Karpas-422 (cell line): ENCODE measurements at places on chromosomes 6 and 20. TPM values are rescaled to one million over a fixed set of nuclear protein-coding genes. Genes with fewer than 3 reads are reported as not detected.
A peak's percentile ranks its signal among the peaks of the same experiment; 100 is the strongest.

DNA sequence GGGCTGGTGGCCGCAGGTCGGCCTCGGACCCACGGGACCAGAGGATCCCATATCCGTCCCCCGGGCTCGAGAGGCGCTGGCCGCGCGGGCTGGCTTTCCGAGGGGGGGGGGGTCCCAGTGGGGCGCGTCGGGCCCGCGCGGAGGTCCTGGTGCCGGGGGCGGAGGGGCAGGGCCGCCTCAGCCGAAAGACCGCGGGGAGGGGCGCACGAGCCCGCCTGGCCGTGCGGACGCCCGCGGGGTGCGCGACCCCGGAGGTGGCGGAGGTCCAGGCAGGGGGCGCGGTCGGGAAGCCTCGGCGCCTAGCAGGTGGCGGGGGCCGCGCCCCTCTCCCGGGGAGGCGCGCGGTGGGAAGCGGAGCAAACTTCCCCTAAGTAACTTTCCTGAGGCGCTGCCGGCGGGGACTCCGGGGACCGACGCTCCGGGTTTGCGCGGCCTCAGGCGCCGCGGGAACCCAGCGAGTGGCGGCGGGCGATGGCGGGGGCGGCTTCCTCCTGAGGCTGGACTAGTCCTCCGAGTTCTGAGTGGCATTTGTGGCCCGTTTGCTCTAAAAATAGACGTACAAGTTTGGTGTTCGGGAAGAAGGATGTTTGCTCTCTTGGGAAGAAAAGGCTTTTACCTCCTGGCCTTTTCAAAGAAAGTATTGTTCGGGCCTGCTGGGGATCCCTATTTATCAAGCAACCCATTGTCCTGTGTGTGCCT is 26.5 kb upstream of the BTBD3 start:
- no peak for DNase-seq

DNA sequence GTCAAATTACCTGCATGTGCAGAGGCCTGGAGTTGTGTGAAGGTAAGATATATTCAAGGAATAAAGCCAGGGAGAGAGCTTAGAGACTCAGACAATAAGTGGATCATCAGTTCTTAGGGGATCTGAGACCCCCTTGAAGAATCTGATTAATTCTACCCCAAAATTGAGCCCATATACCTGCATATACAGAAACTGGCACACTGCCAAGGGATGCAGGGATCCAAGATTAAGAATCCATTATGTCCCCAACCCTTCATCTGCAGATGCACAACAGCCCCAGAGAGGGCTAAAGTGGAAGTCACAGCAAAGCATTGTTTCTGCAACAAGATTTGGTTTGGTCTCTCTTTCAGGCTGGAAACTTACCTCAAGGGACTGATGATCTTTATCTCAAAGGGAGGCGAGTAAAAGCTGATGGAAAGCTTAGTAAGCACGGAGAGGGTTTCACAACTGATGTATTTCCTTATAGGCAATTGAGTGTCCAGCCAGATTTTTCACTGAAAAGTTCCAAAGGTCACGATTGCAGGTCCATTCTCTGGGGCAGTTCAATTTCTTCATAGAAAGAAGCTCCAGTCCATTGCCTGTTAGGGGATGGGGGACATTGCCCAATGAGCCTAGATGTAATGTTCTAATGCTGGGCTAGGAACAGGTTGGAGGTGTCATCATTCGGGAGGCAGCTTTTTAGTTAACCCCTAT is 20.9 kb upstream of the STK35 start:
- DNase-seq: no peak

GRCh38 chr20:9409981-9410380 is 104.4 kb upstream of the LAMP5 start:
- DNase-seq: no peak

DNA sequence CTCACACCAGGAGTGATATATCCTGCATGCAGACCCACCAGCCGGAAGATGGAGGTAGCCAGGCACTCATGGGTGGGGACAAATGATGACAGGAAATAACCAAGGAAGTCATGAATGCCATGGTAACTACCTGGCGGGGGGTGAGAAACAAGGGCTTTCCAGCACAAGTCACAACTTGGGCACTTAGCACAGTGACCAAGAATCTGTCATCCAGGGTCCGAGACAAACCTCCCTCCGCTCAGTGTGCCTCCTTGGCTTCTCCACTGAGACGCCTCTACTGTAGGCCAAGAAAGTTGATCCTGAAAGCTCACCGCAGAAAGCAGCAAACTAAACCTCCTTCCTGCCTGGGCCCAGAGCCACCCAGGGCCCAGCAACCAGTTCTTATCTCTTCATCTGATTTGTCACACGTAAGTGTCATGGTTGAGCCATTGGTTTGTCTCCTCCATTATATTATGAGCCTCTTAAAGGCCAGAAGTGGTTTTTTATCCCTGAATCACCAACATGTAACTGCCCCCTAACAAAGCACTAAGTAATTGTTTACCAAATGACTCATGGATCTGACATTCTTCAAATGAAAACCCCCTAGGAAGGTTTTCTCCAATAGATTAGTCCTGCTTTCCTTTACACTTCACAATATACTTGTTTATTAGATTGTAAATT is 84.3 kb upstream of the TAB2 start:
- no peak for DNase-seq

DNA sequence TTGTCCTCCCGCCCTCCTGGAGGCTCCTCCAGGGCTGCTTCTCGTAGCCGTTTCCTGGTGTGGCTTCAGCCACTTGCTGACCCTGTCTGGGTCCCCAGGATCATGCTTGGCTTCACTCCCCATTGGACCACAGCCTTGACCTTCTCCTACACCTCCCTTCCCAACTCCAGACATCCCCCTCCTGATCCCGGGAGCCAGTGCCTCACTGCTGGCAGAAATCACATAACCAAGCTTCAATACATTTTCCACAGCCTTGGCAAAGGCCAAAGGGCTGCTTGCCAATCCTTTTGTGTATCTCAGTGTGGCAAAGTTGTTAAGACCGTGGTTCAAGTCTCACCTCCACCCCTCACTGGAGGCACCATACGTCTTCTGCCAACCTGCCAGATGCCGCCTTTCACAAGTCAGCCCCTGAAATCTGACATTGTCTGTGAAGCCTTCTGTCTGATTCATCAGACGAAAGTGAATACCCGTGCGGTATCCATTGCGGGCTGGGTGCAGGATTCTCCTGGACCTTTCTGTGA is 60.1 kb downstream of the PHACTR3 start:
- DNase-seq: no peak

DNA sequence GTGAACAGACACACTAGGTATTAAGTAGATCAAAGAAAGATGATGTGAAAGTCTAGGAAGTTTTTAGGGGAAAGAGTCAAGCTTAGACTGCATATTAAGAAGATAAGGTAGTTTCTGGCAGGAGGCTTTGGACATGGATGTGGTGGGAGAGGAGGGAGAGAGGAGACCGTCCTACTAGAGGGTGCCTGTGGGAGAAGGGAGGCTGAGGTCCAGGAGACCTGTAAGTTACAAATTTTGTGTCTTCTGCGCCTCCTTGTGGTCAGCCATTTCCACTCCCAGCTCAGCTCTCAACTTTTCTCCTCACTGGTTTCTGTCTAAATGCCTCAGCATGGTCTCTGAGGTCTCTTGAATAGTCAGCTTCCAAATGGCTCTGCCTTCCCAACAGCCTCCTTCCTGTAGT is 193.5 kb downstream of the UNC5CL start:
- DNase-seq: peak; percentile 79

DNA sequence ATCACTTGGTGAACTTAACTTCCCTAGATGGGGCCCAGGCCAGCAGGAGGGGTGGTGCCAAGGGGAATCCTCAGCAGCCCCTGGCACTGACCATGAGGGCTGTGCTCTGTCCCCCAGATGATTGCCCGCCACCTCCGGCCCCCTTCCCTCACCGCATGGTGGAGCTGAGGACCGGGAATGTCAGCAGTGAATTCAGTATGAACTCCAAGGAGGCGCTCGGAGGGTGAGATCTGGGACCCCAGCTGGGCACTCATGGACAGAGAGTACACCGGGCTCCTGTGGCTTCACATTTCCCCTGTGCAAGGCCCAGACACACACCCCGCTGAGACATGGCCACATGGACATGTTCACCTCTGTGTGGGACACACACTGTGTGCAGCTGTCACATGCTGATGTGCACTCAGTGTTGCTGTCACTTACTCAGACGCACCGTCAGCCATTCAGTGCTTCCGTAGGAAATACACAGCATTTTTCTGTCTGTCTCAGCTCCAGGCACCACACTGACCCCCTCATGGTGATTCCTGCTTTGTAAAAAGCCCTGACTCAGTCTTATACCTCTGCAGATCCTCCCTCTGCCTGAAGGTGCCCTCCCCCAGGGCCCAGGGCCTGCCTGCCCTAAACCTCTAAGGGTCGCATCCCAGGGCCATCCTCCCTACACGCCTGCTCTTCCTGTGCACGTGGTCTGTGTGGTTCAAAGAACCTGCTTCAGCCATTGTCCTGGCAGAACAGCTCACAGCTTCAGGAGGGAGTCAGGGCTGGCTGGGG is 4.4 kb downstream of the MYLK2 start:
- no peak for DNase-seq

- no peak for DNase-seq
These were observed 86.6 kb downstream of the RNF144B start for GRCh38 chr6:18473755-18474154.

GRCh38 chr6:11632795-11633511 is 95.4 kb downstream of the TMEM170B start:
- no peak for DNase-seq

DNA sequence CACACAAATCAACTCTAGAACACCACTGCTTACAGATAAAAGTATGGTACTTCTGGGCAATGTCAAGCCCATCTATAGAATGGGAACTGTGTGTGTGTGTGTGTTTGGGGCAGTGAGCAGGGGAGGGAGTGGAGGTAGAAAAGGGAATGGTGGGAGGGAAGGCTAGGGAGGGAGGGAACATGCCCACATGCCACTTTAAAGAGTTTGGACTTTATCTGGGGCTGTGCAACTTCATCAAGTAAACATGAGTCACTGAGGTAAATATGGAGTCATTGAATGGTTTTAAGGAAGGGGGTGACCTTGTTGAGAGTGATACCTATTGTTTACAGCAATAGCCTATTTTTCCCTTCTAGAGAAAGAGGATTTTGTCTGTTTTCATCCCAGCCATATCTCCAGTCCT is 22.5 kb upstream of the RNGTT start:
- no peak for DNase-seq

- no peak for DNase-seq
These were observed 1.5 kb downstream of the RXRB start for GRCh38 chr6:33198853-33199436.

DNA sequence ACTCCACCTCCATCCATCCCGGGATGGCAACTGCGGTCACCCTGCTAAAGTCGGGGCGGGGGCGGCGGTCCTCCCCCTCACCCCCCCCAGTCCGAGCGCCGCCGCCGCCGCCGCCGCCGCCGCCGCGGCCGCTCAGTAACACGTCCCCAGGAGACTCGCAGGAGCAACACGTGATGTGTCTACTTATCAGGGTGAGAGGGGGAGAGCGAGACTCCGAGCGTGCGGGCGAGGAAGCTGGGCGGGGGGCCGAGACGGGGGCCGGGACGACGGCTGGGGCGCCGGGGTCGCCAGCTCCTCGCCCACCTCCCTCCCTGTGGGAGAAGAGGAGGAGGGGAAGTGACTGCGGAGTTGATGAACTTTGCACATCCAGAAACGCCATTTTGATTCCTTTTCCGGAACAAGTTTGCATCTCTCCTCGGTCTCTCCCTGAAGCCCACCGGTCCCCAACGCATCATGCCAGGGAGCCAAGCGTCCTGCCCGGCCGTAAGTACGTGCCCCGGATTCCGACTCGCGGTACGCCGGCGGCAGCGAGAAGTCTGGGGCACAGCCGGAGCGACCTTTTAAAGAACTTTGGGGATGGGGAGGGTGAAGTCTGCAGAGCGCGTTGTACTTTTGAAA is at the start of gene RREB1:
Gene RREB1 (plus strand): TSS at position 384 of the 618 bp plus-strand sequence. CDS start 73,951 bp downstream, outside the sequence.
- peak; percentile 77 for DNase-seq

DNA sequence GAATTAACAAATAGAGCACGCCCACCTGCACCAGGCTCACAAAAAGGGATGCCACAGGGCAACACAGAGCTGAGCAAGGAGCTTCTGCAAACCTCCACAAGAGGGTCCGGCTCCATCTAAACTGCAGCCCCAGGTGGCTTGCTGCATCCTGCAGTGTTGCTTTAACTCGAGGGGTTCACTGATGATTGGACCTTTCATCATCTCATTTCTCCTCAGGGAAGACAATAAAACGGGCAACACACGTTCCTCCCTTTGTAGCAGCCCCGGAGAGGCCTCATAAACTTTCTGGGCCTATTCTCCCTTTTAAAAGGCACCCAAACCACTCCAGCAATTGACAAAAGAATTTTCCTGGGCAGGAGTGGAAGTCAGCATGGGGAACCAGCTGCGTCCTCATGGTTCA is 161.5 kb upstream of the CDH4 start:
- DNase-seq: no peak

- no peak for DNase-seq
These were observed 631.6 kb downstream of the HDGFL1 start for GRCh38 chr6:23200946-23201345.

GRCh38 chr20:8153281-8153908 is 21.3 kb downstream of the PLCB1 start:
- DNase-seq: no peak

DNA sequence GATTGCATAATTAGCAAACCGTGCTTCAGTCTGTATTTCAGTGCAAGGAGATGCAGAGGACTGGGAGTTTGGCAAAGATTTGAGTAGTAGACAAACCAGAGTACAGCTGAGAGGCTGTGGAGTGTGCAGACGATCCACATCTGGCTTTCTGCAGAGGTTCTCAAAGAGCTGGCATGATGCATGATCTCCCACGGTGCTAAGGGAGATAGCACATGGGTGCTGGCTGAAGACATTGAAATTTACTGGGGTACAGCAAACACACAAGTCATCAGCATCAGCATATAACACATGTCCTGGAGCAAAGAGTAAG is 79.0 kb upstream of the FAM184A start:
- no peak for DNase-seq

DNA sequence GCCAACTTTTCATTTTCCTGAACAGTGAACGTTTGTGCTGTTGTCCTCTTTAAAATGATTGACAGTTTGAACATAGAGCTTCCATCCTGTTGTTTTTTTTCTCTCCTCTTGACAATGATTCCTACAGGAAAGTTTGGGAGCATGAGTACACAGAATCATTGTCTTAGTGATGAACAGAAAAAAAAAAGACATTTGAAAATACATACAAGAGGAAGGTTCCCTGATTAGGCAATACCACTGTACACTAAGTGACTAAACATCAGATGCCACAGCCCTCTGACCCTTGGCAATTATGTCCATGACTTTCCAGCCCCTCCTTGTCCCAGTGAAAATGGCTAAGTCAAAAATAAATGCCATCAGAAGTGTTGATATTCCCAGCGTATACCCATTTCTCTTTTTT is 71.5 kb downstream of the RTN4IP1 start:
- DNase-seq: no peak

The CRISP3 gene
- total RNA-seq: not detected in 2 replicates

The CTAGE9 gene
- not detected in 2 replicates for total RNA-seq

The SLC25A27 gene
- 167 and 178 TPM in 2 replicates for total RNA-seq

The THBD gene
- not detected in 2 replicates for total RNA-seq

The RAE1 gene
- total RNA-seq: 19.0 and 59.6 TPM in 2 replicates

The MPC1 gene
- 62.7 and 109 TPM in 2 replicates for total RNA-seq

The OVOL2 gene
- not detected in 2 replicates for total RNA-seq

The CLPSL1 gene
- total RNA-seq: not detected in 2 replicates

The LINC00237 gene
- total RNA-seq: 0.14 TPM in 1 of 2 replicates, not detected in the other

The RBM38 gene
- total RNA-seq: 261 and 436 TPM in 2 replicates

The C4B gene
- 1.9 and 6.6 TPM in 2 replicates for total RNA-seq
